ENCODE measurements at places on chromosomes 12 and 14.

- no peaks in the 10 kb centered on the region for H3K36me3 ChIP-seq
- no peaks in the 10 kb centered on the region for H3K27me3 ChIP-seq
- H3K27ac ChIP-seq, result peak overlapping the region; percentile 54
Measured at GRCh38 chr14:20415782-20416206, 2.5 kb upstream of the TEP1 start.

DNA sequence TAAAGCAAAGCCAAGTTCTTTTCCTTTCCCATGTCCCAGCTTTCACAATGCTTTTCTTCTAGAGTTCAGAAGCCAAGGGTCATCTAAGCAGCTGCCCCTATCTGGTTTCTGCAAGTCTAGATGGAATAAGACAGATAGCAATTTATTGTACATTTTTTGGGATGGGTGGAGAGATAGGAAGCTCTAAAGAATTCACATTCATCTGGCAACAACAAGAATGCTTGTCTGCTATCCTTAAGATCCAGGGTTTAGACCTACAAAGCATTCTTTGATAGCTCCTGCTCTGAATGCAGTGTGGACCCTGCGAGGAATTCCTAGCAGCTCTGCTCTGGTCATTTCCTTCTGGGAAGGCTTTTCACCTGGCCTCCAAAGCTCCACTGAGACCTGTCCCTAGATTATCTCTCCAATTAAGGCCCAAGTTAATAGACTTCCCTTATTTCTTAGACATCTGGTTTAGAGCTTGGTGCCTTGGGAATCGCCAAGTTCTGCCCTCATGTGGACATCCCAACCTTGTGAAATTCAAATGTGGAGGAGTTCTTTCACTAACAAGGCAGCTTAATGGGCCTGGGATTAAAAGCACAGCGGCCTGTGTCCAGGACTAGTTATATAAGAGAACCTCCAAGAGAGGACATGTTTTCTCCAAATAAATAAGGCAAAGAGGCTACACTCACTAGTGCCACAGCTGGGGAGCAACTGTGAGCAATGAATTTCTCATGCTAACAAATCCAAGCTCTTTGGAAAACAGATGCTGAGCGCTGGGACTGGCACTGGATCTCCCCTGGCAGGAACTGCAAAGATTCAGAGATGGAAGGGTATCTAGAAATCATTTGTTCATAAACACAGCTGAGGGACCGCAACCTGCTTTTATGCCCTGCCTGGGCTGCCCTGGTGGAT, 384.5 kb upstream of the DDHD1 start:
- no peaks in the 10 kb centered on the region for H3K4me1 ChIP-seq
- no peak overlapping the region for H3K4me3 ChIP-seq
- no peak overlapping the region for H3K27ac ChIP-seq
- H3K27me3 ChIP-seq, result no peaks in the 10 kb centered on the region
- DNase-seq, result no peak
- H3K36me3 ChIP-seq, result no peaks in the 10 kb centered on the region

DNA sequence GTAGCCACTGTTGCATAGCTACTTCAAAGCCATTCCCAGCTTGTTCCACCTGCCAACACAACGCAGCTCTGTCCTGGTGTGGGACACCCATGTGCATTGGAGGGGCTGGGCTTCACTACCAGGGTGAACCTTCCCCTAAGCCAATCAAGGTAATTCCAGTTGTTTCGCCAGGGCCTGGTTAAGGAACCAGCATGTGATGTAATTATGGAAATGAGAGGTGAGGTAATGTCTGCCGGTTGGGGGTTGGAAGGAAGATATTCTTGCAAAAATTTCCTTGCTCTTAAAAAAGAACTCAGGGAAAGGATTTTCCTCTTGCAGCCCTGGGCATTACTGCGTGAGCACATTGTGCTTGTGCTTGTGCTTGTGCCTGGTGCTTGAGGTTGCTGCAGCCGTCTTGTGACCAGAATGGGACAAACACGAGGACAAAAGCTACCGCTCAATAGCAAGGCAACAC, 14.9 kb downstream of the TUBA1C start:
- DNase-seq, result no peak
- H3K4me1 ChIP-seq, result no peaks in the 10 kb centered on the region
- H3K4me3 ChIP-seq, result no peak overlapping the region
- peaks cover under 1% of the 10 kb centered on the region for H3K36me3 ChIP-seq
- H3K27ac ChIP-seq, result no peak overlapping the region

DNA sequence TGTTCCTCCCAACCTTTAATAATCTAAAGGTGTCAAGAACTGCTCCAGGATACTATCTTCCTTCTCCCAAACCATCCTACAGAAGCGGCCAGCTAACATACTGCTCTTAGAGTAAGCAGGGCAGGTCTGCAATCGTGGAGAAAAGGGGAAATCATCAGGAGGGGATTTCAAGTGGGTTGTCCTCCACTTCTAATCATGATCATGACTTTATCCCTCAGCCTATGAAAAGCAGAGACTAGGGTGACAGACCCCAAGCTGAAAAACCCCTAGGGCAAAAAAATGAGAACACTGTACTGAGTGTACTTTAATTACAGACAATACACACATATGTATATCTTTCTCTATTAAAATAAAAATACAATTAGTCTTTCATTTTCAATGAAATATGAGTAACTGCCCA, 13.9 kb downstream of the DUSP16 start:
- no peak for DNase-seq
- peaks cover 18% of the 10 kb centered on the region for H3K4me1 ChIP-seq
- H3K27me3 ChIP-seq, result no peaks in the 10 kb centered on the region
- peaks cover 31% of the 10 kb centered on the region for H3K36me3 ChIP-seq
- H3K27ac ChIP-seq, result no peak overlapping the region

- H3K4me1 ChIP-seq, result no peaks in the 10 kb centered on the region
- no peaks in the 10 kb centered on the region for H3K36me3 ChIP-seq
- no peaks in the 10 kb centered on the region for H3K27me3 ChIP-seq
- no peak overlapping the region for H3K27ac ChIP-seq
Measured at GRCh38 chr14:101198398-101199027, 295.0 kb upstream of the RTL1 start.

DNA sequence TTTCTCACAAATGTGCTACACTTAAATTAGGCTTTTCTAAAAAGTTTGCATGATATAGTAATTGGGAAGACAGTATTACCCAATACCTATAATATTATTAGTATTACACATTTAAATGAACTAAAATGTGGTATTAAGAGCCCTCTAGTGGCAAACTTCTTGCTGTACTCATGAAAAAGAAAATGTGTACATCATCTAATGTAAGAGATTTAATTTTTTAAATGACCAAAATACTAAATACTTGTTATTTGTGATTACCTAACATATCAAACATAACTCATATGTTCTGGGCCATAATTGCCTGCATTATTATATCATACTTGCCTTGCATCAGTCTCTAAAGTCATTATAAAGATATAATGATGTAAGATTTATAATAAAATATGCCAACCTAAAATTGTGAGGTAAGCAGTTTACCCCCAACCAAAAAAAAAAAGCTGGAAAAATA, 64.2 kb downstream of the DNAI7 start:
- H3K27ac ChIP-seq, result no peak overlapping the region
- no peak overlapping the region for H3K4me3 ChIP-seq
- no peaks in the 10 kb centered on the region for H3K4me1 ChIP-seq
- DNase-seq, result no peak

GRCh38 chr14:21098076-21098891, at the start of gene ZNF219:
Gene ZNF219 (minus strand): TSS chr14:21098655. CDS start chr14:21093591, 5,064 bp downstream.
- H3K27me3 ChIP-seq, result peaks cover 18% of the 10 kb centered on the region
- H3K36me3 ChIP-seq, result no peaks in the 10 kb centered on the region
- peak within 1 kb of the TSS; percentile 77 for H3K4me3 ChIP-seq

GRCh38 chr12:111761706-111762105, 5.0 kb upstream of the ALDH2 start:
- H3K4me3 ChIP-seq, result no peak overlapping the region
- no peak overlapping the region for H3K27ac ChIP-seq
- DNase-seq, result no peak
- H3K4me1 ChIP-seq, result peaks cover 35% of the 10 kb centered on the region
- peaks cover 8% of the 10 kb centered on the region for H3K36me3 ChIP-seq
- peaks cover 29% of the 10 kb centered on the region for H3K27me3 ChIP-seq

DNA sequence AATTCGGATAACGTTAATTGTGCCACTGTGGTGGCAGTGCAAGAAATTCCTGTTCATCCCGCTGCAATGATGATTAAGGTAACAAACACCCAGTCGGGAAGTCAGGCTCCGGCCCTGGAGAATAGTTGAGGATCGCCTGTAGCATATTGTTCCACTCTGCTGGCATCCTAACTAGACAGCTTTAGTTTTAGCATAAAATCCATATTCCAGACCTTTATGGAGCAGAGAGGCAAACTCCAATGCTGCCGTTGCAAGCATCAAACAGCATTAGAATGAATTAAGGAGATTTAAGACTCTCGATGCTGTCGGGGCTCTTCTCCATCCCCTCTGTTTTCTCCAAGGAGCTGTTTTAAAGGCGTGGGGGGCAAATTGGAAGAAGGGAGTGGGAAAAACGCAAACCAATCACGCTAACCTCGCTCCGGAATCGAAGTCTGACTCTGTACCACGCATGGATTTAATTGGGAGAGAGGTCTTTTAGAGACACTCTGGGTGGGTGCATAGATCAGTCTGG, 660.4 kb downstream of the VRK1 start:
- no peaks in the 10 kb centered on the region for H3K27me3 ChIP-seq
- H3K4me3 ChIP-seq, result peak overlapping the region; percentile 76
- no peak for DNase-seq
- H3K4me1 ChIP-seq, result peaks cover 47% of the 10 kb centered on the region
- H3K27ac ChIP-seq, result peak overlapping the region; percentile 95
- H3K36me3 ChIP-seq, result peaks cover 52% of the 10 kb centered on the region

DNA sequence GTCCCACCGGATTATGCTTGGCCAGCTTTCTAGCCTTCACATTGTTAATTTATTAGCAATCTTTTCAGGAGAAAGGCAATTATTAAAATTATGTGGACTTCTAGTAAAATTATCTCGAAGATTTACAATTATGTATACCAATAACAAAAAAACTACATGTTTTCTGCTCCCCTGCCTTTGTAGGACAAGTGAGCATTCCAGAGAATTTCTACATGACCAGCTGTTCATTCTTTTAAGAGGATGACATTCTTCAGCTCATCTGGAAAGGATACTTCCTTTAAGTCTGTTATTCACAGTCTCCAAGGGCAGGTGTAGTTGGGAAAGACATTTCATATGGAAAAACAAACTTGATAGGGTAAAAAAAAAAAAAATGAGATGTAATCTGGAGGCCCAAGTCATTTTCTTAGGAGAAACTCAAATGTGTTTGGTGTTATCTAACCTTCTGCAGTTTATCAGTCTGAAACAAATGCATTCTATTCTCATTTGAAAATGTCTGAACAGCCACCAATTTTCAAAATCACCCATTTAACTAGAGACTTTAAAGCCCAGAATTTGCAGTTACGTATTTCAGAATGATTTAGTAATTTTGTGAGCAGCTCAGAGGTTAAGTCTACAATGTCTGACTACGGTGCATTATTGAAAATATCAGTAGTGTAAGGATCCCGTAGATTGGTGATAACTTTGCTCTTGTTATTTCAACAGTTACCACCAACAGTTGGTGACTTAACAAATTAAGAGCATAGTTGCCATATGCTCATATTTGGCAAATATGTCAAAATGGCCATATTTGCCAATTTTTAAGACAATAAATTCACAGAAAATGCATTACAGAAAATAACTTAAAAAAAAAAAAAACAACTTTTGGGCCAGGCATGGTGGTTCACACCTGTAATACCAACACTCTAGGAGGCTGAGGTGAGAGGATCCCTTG, 1.8 kb upstream of the PHLDA1 start:
- no peak for DNase-seq
- no peak overlapping the region for H3K27ac ChIP-seq
- H3K36me3 ChIP-seq, result peaks cover 5% of the 10 kb centered on the region
- H3K27me3 ChIP-seq, result peaks cover 23% of the 10 kb centered on the region
- peak overlapping the region; percentile 85 for H3K4me3 ChIP-seq
- peaks cover 39% of the 10 kb centered on the region for H3K4me1 ChIP-seq

- H3K4me3 ChIP-seq, result peak within 1 kb of the TSS; percentile 84
- peak within 1 kb of the TSS; percentile 99 for H3K27ac ChIP-seq
- peaks cover 1% of the 10 kb centered on the region for H3K27me3 ChIP-seq
- peaks cover 2% of the 10 kb centered on the region for H3K36me3 ChIP-seq
- H3K4me1 ChIP-seq, result peaks cover 48% of the 10 kb centered on the region
Measured at GRCh38 chr12:57941165-57941894, at the start of gene ATP23. Gene ATP23 (plus strand): TSS chr12:57941567. CDS start chr12:57941702, 135 bp downstream.

GRCh38 chr14:94372021-94372605, 16.3 kb downstream of the SERPINA1 start:
- no peaks in the 10 kb centered on the region for H3K36me3 ChIP-seq
- H3K27ac ChIP-seq, result no peak overlapping the region
- H3K4me1 ChIP-seq, result no peaks in the 10 kb centered on the region
- no peak for DNase-seq

GRCh38 chr12:68476794-68477193, 133.9 kb upstream of the RAP1B start:
- no peak overlapping the region for H3K4me3 ChIP-seq
- no peak for DNase-seq
- H3K27me3 ChIP-seq, result no peaks in the 10 kb centered on the region
- H3K27ac ChIP-seq, result no peak overlapping the region
- peaks cover 20% of the 10 kb centered on the region for H3K36me3 ChIP-seq

- H3K36me3 ChIP-seq, result peaks cover 4% of the 10 kb centered on the region
- H3K4me3 ChIP-seq, result peak overlapping the region; percentile 66
- H3K4me1 ChIP-seq, result peaks cover 57% of the 10 kb centered on the region
Measured at GRCh38 chr14:74941676-74942097, 13.7 kb downstream of the PGF start.

GRCh38 chr12:29427964-29428363, 47.0 kb upstream of the ERGIC2 start:
- H3K36me3 ChIP-seq, result no peaks in the 10 kb centered on the region
- H3K27me3 ChIP-seq, result peaks cover 13% of the 10 kb centered on the region
- no peaks in the 10 kb centered on the region for H3K4me1 ChIP-seq
- no peak overlapping the region for H3K27ac ChIP-seq

DNA sequence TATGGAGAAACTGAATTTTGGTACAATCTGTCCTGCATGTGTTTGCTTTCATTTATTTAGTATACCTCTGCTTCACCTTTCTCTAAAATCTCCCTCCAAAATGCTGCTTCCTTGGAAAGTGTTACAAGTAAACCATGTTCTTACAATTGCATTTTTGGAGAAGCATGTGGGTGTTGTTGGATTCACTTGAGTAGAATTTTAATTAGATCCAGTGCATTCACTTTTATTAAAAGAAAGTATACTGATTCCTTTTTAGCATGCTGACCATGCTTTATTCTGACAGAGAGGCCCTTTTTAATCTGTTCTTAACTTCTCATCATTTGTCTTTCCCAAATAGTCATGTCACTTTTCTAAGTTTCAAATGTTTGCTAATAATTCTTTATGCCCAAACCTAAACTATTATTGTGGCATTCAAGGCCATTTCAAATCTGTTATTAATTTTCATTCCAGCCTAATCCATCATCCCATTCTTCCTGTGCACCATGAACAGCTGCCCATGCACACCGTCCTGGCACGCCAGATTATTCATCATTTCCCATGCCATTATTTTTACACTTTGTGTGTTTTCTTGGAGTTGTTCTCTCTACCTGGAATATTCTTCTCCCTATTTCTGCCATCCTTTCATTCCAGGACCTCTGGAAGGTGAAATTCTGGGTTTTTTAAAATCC, 90.7 kb downstream of the METTL25 start:
- H3K27me3 ChIP-seq, result no peaks in the 10 kb centered on the region
- H3K36me3 ChIP-seq, result no peaks in the 10 kb centered on the region
- H3K27ac ChIP-seq, result no peak overlapping the region
- DNase-seq, result no peak
- no peaks in the 10 kb centered on the region for H3K4me1 ChIP-seq
